A549 treated with GW870086 at 1 μM for 4 hours (cell line): ENCODE measurements at places on chromosomes 1 and 21. TPM values are rescaled to one million over a fixed set of nuclear protein-coding genes. Genes with fewer than 3 reads are reported as not detected.

Gene TMEM81
- total RNA-seq = 2.0 to 2.6 TPM (median 2.3 TPM) in 5 replicates

Gene ALPL
- 0.24 to 0.57 TPM (median 0.34 TPM) in 5 replicates for total RNA-seq

Gene AMY2A
- total RNA-seq = not detected in 5 replicates

Gene APOBEC4
- not detected in 5 replicates for total RNA-seq

Gene ZMYM4
- 7.8 to 13.2 TPM (median 12.5 TPM) in 5 replicates for total RNA-seq
